ENCODE measurements at places on chromosomes 5 and 9.

GRCh38 chr5:31235381-31235780 lies 41.9 kb downstream of the CDH6 start:
- no peak for DNase-seq

- no peak for DNase-seq
Measured at GRCh38 chr9:107547772-107548297, 58.3 kb upstream of the KLF4 start.

DNA sequence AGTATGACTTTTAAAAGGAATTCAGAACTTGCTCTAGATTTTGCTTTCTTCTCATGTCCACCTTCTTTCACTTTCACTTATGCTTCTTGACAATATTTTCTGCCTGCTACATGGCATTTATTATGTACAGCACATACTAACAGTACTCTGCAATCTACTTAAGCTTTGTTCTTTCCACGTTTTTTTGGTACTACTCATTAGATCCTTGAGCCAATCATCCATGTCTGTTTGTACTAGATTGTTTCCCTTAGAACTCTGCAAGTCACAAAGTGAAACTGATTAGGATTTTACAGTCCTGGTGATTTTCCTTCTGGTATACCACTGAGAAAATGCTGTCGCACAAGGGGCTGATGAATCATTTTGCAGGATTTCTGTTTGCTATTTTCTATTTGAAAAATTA lies 78.3 kb downstream of the PARP8 start:
- DNase-seq, result no peak

DNA sequence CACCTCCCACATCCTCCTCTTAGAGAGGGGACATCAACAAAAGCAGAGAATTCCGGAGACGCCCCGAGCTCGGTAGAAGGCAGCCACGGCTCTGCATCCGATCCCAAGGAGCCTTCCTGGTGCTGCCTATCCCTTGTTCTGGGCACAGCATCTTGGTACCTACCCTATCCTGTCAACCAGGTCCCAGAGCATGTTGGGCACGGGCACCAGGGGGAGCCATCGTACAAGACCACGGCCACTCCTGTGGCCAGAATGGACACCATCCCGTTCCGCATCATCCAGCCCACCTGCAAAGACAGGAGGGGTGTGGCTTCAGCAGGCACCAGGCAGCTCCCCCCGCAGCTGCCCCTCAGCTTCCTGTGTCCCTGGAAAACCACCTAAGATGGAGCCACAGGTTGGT lies 62.7 kb upstream of the ZNF354A start:
- peak; percentile 55 for DNase-seq

DNA sequence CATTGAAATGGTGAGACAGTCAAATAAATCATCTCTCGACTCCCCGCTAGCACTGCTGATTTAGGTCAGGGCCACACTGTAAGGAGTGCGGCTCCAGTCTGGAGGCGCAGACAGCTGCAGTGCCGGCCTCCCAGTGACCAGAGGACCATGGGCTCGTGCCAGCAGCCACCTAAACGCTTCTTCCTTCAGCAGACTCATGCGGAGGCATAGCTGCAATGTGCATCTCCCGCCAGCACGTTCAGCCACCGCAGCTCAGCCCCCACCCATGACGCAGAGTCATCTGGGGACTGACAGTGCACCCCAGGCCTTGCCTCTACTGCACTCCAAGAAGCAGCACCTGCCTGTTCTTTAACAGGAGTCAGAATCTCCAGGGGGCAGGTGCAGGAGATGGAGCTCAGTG lies 13.6 kb upstream of the MAPK9 start:
- DNase-seq, result no peak
